ENCODE measurements at places on chromosomes 11 and 22.

GRCh38 chr22:33666279-33666960 is 253.9 kb downstream of the LARGE1 start:
- no peak for DNase-seq

GRCh38 chr11:75631086-75631730 is 37.6 kb downstream of the MAP6 start:
- no peak for DNase-seq

DNA sequence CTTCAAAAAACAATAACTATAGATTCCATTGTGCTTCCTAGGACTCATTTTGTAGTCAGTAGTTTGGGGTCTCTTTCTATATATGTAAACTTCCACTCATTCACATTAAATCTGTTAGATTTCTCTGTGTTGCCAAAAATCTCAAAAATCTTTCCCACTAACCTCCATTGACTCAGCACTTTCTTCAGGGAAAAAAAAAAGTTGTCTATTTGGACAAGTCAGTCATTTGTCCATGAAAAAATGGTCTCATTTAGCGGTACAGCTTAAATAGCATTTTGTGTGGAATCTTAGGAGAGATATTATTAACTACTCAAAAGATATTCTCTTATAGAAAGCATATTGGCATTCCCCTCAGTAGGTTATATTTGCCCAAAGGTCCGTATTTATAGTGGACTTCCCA is 81.9 kb downstream of the PPP2R1B start:
- DNase-seq = no peak

GRCh38 chr11:116895048-116895757 is 57.8 kb upstream of the APOA1 start:
- no peak for DNase-seq

- DNase-seq = peak; percentile 74
These were observed 3.6 kb downstream of the AHNAK start for GRCh38 chr11:62542750-62543567.

- DNase-seq = no peak
These were observed 5.0 kb upstream of the OR52E6 start for GRCh38 chr11:5846701-5847100.

DNA sequence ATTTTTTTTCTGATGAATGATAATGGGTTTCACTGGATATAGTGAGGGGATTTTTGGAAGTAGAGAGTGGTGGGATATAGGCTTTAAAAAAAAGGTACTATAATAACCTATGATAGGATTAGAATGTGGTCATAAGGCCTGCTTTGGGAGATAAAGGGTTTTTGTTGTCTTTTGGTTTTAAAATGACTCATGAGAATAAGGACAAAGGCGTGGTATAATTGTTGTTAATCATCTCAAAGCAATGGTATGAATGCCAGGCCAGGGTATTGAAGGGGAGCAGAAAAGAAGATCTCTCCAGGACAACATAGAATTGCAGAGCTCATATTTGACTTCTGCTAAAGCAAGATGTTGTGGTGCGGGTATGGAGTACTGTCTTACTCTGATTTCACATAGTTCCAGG is 579.4 kb downstream of the JRKL start:
- no peak for DNase-seq

DNA sequence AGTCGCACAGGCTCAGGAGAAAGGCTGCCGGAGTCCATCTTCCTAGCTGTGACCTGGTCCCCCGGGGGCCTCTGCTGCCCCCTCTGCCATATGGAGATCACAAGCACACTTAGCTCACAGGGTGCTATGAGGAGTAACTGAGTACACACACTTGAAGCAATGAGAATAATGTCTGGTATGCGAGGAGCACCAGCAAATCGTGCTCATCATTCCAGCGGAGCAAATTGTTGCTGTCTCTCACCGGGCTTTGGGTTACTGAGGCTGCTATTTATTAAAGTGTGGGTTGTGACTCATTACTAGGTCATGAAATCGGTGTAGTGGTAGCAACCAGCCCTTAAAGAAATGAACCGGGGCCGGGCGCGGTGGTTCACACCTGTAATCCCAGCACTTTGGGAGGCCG is 48.1 kb upstream of the EIF3D start:
- DNase-seq = no peak

GRCh38 chr22:43077121-43077877 is 11.9 kb downstream of the TTLL1 start:
- no peak for DNase-seq

GRCh38 chr11:66996609-66997273 is 21.6 kb downstream of the C11orf86 start:
- no peak for DNase-seq

All from activated CD8-positive, alpha-beta memory T cell treated with anti-CD3 and anti-CD28 coated beads, Interleukin-2, amount 50 U/mL, for 4 hours (primary cell).